ENCODE measurements at places on chromosomes 5 and 9.
A peak's percentile ranks its signal among the peaks of the same experiment; 100 is the strongest.

DNA sequence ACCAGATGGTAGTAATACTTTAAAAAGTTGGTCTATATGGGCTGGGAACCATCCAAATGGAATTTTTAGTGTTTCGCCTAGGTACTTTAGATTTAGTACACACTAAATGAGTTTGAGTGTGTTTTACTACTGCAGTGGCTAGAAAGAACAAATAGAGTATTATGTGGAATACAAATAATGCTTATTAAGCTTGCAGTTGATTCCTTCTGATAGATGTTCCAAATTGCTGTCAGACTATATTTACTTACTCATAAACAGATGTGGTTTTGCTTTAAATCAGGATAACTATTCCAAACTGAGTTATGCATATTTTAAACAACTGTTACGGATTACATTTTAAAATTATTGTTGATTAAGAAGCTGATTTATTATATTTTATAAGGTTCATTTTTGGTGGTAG, 103.3 kb downstream of the ZSWIM6 start:
- no peak for DNase-seq

DNA sequence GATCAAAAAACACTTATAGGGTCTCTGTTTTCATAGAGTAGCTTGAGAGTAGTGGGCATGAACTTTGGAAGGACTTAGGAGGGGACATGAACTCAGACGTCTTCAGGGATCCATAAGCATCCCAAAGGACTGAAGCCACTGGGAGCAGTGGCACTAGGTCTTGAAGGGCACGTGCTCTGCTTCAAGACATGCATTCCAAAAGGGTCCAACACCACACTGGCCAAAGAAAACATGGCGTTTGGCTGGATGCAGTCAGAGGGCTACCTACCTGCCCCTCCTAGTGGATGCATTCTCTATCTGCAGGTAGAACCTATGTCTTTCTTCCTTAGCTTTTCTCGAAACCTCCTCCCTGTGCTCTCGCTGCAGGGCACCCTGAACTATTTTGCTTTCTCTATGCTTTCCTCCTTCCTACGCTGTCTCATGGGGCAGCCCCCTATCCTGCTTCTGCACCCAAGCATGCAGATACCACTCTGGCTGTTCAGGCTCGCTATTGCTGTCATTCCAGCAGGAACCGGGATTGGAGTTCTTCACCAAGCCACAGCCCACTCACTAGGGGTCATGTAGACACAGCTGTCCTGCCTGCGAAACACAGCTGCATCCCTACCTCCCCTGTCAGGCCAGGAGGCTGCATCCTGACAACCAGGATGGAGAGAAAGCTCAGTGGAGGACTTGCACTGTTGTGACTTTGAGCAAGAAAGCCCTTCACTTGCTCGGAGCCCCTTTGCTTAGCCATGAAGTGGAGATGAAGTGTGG, 11.9 kb downstream of the FAM240B start:
- no peak for DNase-seq

DNA sequence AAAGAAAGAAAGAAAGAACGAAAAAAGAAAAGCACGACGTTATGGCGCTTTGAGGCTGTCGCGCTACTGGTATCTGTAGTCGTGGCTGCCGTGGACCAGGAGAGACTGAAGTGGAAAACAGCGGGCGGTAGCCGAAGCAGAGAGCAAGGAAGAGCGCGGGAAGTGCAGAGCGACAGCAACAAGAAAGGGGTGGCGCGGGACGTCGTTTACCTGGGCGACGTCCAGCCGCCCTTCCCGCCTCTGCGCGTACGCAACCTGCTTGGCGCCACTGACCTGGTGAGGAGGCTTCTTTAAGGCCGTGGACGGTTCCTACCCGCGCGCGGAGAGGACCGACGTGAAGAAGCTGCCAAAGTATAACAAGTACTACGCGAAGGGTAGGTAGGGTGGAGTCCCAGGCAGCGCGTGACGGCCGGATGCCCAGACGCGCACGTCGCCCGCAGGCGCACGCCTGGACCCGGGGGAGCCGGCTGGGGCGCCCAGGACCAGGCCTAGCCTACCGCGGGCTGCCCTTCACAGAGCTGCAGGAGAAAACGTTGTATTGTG, 15.4 kb downstream of the CCL28 start:
- DNase-seq = peak; percentile 8

GRCh38 chr9:76957258-76957657, 51.3 kb upstream of the PRUNE2 start:
- no peak for DNase-seq

DNA sequence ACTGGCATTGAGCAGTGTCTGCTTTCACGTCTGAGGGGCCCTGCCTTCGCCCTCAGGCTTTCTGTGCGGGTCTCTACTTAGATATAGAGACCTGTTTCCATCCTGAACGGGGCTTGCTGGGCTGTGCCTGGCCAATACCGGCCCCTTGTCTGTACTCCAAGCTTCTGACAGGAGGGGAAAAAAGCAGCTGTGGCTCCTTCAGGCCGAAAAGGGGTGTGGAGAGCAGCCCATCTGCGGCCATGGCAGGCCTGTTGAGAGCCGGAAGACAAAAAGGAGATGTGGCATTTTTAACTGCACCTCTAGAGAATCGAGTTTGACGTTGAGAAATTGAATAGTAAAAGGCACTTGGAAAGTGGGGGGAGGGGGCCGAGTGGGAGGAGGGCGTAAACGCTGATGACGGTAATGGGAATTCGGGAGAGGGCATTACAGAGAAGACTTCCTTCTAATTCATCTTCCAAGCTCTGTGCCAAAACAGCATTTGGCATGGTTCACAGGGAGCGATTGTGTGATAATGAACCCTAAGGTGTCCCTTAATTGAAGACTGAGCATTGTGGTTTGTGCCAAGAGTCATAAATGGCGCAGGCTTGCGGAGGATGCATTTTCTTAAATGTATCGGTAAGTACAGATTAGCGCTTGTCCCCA, 25.1 kb upstream of the PRDM12 start:
- no peak for DNase-seq

GRCh38 chr5:61680247-61680646, 348.2 kb downstream of the ZSWIM6 start:
- no peak for DNase-seq

GRCh38 chr9:27572566-27572917, 739 bp downstream of the C9orf72 start:
- DNase-seq = peak; percentile 81

DNA sequence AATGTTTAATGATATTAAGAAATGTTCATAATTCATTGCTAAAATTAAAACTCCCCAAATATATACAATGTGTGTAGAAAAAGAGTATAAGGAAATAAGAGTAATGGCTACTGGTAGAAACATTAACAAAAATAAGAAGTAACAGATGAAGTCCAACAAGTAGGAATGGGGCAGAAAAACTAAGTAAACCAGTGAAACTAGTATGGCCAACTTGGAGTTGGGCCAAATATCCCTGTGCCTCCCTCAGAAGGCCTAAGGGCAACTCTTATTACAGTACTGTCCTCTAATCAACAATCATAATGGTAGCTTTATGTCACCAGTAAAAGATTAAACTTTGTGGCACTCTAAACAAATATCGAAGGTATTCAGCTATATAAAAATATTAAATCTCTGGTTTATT, 93.5 kb downstream of the SSBP2 start:
- no peak for DNase-seq

- peak; percentile 56 for DNase-seq
Observed at GRCh38 chr5:95664204-95664786, 17.7 kb downstream of the RFESD start.

DNA sequence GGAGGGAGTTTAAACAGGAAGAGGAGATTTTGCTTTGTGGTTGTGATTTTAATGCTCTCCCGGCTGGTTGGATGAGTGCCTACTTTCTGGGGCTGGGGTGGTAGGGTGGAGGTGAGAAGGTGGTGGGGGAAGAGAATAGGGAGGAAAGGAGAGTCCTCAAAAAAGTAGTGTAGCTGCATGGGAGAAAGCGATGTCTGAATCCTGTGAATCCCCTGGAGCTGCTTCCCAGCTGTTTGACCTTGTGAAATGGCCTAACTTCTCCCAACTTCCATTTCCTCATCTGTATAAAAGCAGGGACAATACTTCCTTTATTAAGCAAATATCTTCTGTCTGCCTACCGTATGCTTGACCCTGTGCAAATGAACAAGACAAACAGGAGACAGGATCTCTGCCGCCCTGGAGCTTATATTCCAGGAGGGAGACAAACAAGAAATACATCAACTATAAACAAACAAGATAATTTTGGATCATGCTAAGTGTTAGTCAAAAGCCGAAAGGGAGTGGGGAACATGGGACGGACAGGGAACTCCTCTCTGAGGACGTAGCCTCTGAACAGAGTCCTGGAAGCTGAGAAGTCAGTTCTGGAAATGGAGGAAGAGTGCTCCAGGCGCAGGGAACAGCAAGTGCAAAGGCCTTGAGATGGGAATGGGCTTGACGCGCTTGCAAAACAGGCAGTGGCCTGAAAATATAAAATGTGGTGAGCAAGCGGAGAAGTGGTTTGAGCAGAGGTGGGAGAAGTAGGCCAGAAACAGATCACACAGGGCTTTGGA, 103.5 kb downstream of the SPRY4 start:
- DNase-seq = no peak

- DNase-seq = no peak
Observed at GRCh38 chr5:135691044-135691443, 112.3 kb upstream of the CXCL14 start.

- no peak for DNase-seq
Observed at GRCh38 chr5:60178101-60178500, 284.6 kb upstream of the PDE4D start.

DNA sequence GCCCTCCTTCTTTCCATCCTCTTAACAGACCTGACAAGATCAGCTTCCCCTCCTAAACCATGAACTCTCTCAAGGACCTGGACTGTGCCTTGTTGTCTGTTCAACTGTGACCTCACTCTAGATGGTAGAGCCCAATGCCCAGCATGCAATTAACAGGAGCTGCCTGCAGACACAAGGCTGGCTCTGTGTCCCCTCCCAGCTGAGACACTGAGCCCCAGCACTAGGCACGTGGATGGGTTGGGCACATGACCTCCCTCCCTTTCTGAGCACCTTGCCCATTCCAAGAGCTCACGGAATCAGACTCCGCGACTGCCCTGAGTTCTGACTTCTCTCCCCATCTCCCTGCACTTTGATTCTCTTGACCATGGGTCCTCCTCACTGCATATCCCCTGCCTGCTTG, 93.5 kb upstream of the LRRTM2 start:
- peak; percentile 58 for DNase-seq

DNA sequence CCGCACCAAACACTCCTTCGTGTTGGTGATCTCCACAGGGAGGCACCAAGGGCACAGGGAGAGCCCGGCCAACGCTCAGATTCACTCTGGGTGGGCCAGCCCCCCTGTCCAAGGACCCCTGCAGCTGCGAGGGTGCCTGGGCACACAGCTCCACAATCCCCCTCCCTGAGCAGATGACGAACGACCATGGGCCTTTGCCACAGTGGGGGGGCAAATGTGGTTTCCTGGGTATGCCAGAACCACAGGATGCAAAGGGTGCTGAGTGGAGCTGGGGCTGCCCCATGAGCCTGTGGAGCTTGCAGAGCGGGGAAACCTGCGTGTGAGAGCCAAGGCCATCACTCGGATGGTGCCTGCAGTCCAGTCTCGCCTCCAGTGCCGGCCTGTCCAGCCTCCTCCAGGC, 31.0 kb downstream of the LPCAT1 start:
- no peak for DNase-seq

DNA sequence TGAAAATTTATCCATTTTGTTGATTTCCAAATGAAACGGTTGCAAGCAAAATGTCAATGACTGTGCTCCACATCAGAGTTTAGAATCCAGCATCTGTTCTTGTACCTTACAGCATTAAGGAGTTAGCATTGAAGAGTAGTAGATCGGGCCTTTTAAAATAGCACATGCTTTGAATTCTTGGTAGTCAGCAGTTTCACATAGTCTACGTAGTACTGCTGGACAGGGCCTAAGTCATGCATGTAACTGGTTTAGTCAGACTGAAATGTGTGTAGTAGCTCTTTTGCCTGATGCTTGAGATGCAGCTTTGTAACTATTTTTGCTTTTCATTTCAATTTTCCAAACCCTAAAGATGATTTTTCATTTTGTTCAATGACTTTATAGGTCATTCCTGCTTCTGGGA, 19.8 kb downstream of the LECT2 start:
- no peak for DNase-seq

- no peak for DNase-seq
Observed at GRCh38 chr5:15334551-15335266, 165.3 kb upstream of the FBXL7 start.

- DNase-seq = no peak
Observed at GRCh38 chr5:23089286-23089685, 236.1 kb upstream of the CDH12 start.

DNA sequence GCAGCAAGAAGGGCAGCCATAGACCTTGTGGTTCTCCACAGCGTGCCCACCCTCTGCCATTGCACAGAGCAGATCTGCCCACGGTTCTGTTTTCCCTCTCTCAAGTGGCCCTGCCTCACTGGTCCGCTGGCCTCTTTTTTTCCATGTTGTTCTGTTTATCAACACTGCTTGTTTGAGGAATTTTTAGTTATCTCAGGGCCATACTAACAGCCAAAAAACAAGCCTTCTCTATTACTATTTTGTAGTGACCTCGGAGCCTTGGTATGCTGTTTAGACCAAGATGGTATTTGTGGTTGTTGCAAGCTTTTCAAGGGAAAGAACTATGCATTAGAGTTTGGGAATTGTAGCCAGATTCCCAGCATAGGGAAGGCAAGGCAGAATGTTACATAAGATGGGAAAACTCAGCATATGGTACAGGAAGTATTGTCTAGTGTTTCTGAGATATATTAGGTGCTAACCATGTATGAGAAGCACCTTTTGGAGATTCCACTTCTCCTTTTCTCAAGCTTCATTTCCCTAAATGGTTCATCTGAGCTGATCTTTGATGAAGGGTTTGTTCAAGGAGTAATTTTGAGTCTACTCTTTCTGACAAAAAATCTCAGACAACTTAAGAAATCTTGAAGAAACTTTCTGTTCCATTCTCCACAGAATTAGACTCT, 54.3 kb downstream of the NUP214 start:
- no peak for DNase-seq

DNA sequence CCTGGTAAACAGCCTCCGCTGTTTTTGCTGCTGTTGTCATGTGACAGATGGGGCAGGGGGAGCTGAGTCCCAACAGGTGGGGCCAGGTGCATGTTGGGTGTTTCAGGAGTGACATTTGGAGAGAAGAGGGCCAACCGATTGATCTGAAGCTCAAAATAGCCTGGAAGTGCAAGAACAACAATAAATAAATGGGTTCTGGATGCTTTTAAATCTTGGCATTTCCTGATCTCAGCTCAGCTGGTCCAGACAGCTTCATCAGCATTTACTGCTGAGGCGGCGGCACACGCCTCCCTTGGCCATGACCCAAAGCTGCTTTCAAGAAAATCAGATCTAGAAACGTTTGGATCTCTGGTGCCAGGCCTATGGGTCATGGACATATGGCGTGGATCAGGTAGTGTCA, 70.5 kb downstream of the PPARGC1B start:
- no peak for DNase-seq

- DNase-seq = no peak
Observed at GRCh38 chr5:168308976-168309598, 17.6 kb downstream of the WWC1 start.

All from Ammon's horn (tissue), 1 donor.